ENCODE measurements at places on chromosomes 7 and 10.

- DNase-seq, result no peak
Measured at GRCh38 chr7:122148081-122148480, 4.0 kb upstream of the AASS start.

GRCh38 chr10:96556003-96556402 is 30.8 kb downstream of the TM9SF3 start:
- no peak for DNase-seq

DNA sequence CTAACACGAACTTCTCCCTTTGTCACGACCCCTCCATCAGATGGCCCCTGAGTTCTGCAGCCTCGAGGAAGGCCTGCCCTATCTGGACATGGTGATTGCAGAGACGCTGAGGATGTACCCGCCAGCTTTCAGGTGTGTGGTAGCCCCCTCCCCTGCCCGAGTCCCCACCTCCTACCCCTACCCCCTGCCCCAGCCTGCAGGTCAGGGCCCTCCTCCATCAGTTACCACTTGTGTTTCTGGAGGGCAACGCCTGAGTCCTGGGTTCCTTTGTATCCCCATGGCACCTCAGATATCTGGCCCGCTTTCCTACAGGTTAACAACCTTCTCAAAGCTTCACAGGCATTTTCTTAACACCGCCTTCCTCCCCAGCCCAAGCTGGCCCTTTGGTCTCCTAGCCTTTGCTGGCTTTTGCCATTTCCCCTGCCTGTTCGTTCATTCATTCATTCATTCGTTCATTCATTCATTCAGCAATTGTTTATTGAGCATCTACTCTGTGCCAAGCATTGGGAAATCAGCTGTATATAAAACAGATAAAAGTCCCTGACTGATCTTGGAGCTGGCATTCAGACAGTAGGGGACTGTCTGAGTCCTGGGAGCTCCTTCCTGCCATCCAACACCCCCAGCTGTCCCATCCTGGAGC is 55.6 kb downstream of the PARP12 start:
- no peak for DNase-seq

DNA sequence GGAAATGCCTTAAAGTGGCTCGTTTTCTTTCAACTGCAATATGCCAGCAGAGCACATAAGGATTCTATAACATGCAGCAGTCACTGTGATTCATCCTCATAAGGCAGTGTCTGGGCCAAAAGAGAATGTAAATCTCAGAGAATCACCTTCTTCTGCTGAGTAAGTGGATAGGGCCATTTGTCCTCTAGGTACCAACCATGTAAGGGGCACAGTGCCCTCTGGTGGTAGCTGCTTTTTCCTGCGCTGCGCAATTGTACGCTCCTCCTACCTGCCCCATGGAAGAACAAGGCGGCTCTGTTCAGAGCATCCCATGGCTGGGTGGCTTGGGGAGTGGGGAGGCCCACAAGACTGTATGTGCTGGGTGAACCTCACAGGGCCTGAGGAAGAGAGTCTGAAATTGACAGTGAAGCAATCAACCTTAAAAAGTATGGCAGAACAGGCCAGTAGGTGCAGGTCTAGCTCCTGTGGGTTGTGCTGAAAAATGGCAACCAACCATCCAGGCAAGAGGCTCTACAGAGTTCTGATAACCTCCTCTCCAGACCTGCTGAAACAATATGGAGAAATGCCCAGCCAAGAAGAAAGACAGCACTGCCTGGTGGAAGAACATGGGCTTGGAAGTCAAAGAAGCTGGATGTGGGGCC is 78.6 kb upstream of the C10orf90 start:
- peak; percentile 78 for DNase-seq

GRCh38 chr10:44418637-44419036 is 33.7 kb upstream of the CXCL12 start:
- no peak for DNase-seq

GRCh38 chr7:75019800-75020199 is 53.8 kb downstream of the RCC1L start:
- DNase-seq, result no peak

GRCh38 chr7:74174606-74175082 is 488 bp downstream of the EIF4H start:
- no peak for DNase-seq

GRCh38 chr10:92430103-92430502 is 139.1 kb downstream of the MARCHF5 start:
- DNase-seq, result no peak

DNA sequence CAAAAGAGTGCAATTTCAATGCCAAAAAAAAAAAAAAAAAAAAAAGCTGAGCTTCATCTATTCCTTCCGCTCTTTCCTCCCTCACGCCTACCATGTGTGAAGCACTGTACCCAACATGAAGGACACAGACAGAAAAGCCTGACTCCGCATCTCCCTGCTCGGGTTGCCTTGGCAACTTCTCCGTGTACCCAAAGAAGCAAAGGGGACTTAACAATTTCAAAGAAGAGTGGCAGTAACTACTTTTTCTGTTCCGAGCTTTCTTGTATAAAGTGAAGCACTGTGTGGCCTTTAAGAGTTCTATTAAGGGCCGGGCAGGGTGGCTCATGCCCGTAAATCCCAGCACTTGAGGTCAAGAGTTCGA is 177.7 kb downstream of the PRKCQ start:
- no peak for DNase-seq

GRCh38 chr7:101084865-101085161 is 468 bp upstream of the TRIM56 start:
- no peak for DNase-seq

DNA sequence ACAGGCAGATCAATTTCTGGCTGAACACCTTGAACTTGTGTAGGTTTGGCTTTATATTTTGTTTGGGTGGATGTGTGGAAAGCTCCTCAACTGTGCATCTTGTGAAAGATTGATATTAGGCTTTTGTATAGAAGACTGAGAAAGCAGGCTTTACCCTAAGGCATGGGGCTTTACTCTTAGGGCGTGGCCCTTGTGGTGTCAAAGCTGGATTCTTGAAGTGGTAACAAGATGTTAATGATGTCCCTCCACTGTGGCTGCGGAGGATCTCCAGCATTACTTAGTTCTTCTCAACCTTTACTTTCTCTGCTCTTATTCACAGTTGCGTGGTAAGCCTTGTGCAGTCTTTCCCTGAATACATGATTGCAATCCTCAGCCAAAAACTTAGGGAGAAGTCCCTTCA is 54.1 kb upstream of the HECTD2 start:
- DNase-seq, result no peak

DNA sequence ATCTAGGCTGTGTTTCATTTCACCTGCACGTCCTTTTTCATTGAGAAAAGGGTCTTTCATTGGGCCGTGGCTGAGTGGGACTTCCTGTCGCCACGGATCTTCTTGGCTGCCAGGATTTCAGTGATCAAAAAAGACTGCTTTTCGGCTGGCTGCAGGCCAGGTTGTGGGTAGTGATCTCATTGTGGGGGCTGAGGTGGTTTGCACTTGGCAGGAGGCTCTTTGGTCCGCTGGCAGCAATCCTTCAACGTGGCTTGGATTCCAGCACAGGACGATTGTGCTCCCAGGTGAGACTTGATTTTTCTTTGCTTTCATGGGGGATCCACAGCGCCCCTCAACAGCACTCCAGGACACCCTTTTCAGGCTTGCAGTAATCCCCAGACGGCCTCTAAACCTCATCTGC is 29.0 kb upstream of the ZNF273 start:
- no peak for DNase-seq

- no peak for DNase-seq
Measured at GRCh38 chr7:28054531-28055160, 125.9 kb downstream of the JAZF1 start.

DNA sequence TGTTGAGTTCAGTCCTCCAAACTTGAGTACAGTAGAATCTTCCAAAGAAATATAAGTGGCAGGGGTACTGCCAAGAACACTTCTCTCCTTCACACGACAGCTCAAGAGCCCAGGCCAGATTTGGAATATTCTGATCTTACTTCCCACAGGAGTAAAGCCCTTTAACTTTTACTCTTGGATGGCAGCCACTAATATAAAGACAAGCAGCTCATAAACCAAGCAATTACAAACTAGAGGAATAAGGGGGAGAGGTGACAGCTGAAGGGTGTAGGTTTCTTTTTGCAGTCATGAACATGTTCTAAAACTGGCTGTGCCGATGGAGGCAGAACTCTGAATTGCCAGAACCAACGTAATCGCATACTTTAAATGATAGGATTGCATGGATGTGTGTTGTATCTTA is 74.8 kb downstream of the SVIL start:
- DNase-seq, result no peak

- DNase-seq, result no peak
Measured at GRCh38 chr10:129481641-129482040, 14.6 kb downstream of the MGMT start.

DNA sequence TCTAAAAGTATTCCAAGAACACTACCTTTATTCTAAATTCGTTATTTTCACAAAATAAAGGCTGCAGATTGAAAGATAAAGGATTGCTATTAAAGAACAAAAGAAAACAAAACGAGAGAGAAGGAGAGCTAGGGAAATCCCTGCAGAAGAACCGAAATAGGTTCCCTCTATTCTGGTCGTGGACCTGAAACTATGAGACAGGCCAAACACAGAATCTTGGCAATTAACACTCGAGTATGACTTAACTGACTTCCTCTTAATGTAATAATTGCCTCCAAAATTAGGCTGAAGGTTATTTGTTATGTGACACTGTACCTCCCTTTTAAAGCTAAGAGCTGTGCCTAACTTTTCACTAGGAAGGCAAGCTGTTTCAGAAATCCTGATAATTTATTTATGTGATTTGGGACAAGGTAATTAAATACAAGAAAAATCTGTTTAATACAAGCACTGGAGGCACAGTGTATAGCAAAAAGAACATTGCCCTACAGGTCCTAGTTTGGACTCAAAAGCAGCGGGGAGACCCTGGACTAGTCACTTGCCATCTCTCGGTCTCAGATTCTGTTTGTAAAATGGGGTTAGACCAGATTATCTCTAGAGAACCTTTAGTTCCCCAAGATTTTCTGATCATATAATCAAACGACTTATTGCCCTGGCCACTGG is 11.6 kb downstream of the NAMPT start:
- DNase-seq, result no peak

DNA sequence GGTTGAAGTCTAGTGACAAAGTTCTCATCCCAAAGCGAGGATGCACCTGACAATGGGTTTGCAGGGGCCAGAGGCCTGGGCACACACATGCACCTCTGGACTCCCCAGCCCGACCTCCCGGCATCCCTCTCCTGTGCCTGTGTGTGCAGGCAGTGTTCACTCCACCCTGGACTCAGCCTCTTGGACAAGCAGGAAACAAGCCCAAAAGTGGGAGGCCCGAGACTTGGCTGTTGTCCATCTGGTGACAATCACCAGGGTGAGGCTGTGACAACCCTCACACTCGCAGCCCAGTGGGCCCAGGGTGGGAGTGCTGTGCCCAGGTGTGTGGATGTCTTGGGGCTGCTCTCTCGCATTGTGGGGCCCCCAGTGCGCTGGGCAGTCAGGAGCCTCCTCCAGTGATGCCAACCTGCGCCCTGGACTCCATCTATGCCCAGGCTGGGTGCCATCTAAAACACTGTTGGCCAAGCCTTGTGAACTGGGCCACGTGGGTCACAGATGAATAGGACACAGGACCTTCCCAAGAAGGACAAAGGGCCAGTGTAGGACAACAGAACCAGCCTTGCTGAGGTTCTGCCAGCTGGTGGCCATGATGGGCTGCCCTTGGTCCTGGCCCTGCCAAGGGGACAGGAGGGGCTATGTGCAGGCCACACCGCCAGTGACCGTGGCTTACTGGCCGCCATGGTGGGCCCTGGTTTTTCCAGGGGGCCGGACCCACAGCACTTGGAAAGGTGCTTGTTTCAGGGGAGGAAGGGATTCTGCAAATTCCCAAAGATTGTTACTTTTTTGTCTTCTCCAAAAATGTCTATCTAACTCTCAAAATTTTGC is 144.3 kb downstream of the TCERG1L start:
- no peak for DNase-seq

- no peak for DNase-seq
Measured at GRCh38 chr7:21028599-21028998, 241.9 kb upstream of the SP8 start.

- no peak for DNase-seq
Measured at GRCh38 chr10:24012249-24012803, 196.6 kb upstream of the KIAA1217 start.

- DNase-seq, result no peak
Measured at GRCh38 chr7:92292981-92293380, 47.2 kb downstream of the ANKIB1 start.

DNA sequence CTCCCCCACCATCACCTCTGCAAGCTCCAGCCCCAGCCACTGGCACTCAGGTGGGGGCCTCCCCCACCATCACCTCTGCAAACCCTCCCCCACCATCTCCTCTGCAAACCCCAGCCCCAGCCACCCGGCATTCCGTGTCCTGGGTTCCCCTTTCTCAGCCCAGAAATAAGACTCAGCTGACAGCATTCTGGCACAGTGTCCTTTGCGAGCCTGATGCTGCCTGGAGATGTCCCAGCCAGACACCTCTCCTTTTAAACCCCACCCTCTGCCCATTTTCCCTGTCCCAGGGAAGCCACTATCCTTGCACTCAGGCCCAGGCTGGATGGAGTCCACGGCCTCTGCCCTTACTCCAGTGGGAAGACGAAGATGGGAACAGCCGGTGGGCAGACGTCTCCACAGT is 49.8 kb downstream of the ELFN1 start:
- no peak for DNase-seq

DNA sequence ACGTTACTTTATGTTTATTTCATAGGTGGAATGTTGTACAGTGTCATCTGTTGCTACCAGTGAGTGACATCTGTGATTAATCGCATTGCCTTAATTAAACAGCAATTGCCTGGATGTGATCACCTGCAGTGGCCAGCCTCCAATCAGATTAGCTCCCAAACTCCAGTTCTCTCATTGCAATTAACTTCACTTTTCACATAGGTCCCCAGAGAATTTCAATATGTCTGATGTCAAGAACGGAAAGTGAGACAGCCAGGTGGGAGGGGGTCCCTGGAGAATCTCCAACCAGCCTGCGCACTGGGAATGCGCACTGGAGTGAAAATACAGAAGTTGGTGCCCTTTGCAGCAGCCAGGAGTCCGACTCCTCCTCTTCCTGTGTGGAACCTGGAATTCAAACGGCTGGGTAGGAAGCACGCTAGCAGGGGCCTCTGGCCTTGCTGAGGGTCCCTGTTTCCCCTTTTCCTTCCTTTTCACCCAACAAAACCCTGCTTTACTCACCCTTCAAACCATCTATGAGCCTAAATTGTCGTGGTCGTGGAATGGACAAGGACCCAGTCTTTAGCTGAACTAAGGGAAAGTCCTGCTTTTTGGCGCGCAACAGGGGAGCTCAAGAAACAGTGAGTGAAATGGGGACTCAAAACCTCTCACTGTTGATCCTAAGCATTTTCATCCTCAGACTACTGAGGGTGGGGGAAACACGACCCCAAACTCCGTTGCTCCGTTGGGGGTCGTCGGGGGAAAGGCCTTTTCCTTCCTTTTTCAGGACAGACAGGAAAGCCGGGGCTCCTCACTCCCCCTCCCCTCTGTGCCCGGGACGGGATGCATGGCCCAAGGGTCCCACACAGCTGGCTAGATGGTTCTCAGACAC is 1355.5 kb upstream of the LRRTM3 start:
- peak; percentile 8 for DNase-seq

DNA sequence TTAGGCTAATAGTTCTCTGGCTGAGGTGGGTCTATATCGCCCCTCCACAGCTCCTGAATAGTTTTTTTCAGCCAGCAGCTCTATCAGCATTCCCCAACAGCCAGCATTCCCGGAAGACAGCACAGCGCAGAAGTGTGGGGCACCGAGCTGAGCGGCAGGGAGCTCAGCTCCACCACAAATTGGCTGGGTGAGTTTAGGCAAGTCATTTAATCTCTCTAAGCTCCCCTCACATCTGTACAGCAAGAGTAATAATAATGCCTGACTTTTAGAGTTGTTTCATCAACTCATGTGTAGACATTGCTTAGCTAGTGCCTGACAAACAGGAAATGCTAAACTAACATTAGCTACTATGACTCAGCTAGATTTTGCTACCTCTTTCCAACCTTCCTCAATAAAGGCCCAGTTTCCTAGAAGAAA is 247.9 kb upstream of the PTN start:
- no peak for DNase-seq

Data from astrocyte of the cerebellum (primary cell).